Adrenal gland (tissue), 19 donors: ENCODE measurements at places on chromosomes 7 and 10.
A peak's percentile ranks its signal among the peaks of the same experiment; 100 is the strongest.

DNA sequence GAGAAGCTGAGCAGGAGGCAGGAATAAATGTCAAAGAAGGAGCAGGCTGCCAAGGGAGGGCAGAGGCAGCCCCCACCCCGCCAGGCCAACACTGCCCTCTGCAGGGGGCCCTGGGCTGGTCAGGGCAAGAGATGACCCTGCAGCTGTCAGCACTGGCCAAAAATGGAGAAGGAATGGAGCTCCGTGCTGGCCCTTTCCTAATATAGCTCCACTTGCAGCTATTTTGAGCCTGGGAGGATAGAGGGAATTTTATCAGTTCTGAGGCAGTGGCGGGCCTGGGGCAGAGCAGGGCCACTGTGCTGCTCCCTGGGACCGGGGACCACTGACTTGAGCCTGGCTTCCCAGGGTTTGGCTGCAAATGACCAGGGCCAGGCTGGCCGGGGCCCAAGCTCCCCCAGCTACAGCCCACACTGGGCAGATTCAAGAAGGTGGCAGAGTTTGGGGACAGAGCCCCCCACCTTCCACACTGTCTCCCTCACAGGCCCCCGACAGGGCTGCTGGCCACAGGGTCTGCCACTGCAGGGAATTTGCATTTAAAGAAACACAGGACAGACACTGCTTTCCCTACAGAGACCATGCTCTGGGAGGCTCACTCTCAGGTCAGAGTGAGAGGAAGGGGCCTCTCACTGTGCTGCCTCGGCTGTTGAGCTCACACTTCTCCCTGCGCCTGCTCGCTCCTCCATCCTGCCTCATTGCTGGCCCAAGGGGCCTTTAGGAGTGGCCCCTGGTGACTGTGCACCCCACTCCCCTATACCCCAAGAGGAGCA lies 16.2 kb downstream of the LDB3 start:
- no peak for DNase-seq

- no peak for DNase-seq
These were observed 55.9 kb upstream of the MXI1 start for GRCh38 chr10:110151467-110151866.

DNA sequence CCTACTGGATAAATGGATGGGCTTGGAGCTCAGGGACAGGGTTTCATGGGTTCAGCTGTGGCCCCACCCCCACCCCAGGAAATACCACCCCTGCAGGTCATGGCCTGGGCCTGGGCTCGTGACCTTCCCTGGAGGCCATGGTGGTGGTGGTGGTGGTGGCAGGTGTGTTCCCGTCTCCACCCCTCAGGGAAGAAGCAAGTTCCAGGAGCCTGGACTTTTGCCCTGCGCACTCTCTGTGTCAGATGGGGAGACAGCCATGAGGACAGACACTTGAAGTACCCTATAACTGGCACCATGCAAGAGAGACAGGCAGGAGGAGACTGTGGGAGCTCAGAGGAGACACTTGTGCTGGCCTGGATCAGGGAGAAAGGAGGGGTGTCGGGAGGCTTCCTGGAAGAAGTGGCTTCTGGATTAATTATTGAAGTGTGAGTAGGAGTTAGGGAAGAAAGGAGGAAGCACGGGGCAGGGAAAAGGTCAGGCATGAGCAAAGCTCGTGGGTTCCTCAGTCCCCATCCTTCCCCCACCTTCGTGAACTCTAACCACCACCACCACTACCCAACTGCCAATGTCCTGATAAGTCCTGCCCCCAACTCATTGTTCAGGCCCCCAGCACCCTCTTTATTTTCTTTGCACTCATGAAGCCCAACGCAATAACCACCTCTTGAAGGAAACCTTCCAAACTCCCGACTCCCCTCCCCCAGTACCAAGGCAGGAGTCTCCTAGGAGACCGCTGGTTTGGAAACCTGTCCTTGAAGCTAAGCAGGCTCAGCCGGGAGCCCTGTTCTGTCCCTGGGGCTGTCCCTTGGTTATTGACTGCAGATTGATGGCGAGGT lies 8.9 kb downstream of the SH2B2 start:
- peak; percentile 49 for DNase-seq

- no peak for DNase-seq
These were observed 46.6 kb downstream of the SH3PXD2A start for GRCh38 chr10:103808780-103809179.

- no peak for DNase-seq
These were observed 133.7 kb downstream of the ARHGAP22 start for GRCh38 chr10:48470893-48471805.

DNA sequence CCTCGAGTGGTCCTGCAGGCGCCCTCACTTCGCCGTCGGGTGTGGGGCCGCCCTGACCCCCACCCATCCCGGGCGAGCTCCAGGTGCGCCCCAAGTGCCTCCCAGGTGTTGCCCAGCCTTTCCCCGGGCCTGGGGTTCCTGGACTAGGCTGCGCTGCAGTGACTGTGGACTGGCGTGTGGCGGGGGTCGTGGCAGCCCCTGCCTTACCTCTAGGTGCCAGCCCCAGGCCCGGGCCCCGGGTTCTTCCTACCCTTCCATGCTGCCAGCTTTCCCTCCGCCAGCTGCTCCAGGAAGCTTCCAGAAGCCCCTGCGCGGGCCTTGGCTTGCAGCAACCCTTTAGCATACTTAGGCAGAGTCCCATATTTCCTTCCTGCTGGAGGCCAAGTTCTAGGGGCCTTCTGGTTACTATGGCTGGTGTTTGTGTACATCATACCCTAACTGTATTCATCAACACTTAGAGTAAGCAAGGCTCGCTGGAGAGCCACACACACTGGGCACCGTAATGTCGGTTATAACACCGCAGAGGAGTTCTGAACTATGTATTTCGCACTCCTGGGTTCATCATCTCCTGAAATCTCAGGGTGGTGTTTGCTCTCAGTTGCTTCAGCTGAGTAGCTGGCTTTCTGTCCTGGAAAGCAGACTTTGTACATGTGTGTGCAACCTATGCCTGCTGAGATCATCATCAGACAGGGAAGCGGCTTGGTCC lies 471 bp downstream of the MGMT start:
- DNase-seq: no peak

DNA sequence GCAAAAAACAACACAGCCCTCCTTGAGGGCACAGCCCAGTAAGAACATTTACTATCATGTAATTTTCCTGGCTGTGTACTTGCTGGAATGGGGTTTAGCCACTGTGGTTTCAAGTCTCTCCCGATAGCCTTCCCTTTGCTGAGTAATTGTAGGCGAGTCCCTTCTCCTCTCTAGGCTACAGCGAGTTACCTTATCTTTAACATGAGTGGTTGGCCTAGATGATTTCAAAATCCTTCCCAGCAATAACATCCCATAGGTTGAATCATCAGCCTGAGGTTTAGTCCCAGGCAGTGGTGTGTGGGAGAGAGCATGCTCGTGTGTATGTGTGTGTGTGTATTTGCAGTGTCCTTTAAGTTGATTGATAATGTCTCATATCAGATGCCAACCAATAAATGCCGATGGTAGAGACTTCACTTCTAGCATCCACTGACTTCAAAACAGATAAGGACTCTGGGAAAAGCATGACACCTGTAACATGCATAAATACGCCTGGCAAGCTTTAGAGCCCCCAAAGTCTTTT lies 142.9 kb upstream of the ZMIZ1 start:
- DNase-seq: no peak

- DNase-seq: peak; percentile 22
These were observed 164.4 kb downstream of the SVIL start for GRCh38 chr10:29470355-29470705.

GRCh38 chr10:38159004-38159403 lies 64.9 kb downstream of the ZNF37A start:
- DNase-seq: no peak

- DNase-seq: no peak
These were observed 12.7 kb upstream of the DNAJB12 start for GRCh38 chr10:72367301-72367960.

DNA sequence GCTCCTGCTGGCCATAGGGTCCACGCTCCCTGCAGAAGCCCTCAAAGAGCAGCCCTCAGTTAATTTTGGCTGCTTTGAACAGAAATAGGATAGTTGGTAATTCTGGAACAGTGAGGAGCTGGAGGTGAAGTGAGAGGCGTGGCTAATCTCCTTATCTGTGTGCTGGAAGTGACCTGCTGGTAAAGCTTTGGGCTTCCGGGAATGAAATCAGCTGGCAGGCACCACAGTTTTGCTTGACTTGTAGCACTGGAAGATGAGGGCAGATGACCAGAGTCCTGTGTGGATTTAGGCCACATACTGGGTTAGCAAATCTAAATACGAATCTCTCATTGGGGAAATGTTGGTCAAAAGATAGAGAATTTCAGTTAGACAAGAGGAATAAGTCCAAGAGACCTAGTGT lies 10.2 kb downstream of the ATP6V0E2 start:
- DNase-seq: peak; percentile 72
